Stimulated activated CD4-positive, alpha-beta T cell treated with anti-CD3 and anti-CD28 coated beads, Interleukin-12 subunit alpha, Interleukin-12 subunit beta, amount 100 ng/mL, for 4 hours (primary cell): ENCODE measurements at places on chromosomes 5 and 9.

- DNase-seq: no peak
Observed at GRCh38 chr9:110452227-110452801, 114.7 kb upstream of the TXNDC8 start.

DNA sequence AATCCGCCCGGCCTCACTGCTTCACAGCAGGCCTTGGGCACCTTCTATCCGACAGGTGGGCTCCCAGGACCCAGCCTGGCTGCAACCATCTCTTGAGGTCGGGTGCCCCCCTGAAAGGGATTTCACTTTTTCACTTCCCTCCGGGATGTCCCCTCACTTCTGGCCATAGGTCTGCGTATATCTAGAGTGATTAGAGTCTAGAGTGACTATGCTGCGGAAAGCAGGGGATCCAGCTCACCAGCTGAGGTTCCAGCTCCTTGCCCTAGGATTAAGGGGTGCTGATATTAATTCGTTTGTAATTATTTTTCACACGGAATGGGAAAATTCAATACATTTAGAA lies 3.1 kb downstream of the DMRT2 start:
- DNase-seq: no peak

DNA sequence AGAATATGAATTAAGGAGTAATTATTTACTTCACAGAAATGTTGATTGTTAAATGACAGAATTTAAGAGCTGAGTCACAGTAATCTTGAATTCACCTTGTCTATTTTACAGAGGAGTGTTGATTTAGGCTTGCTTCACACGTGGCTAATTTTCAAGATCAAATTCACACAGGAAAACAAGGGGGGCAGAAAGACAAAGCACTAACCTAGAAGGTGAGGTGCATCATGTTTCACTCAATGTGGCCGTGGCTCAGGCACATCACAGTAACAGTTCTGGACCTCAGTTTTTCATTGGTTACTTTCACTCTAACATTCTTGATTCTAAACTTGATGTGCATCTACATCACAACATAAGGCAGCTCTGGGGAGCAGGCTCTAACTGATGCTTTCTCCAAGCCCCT lies 69.6 kb upstream of the GNAQ start:
- DNase-seq: no peak

GRCh38 chr9:8477450-8477849 lies 677.9 kb upstream of the DMAC1 start:
- no peak for DNase-seq

GRCh38 chr5:126869005-126869451 lies 92.1 kb downstream of the LMNB1 start:
- peak; percentile 23 for DNase-seq
